ENCODE measurements at places on chromosomes 5 and 9.

- no peak for DNase-seq
Measured at GRCh38 chr5:21195145-21195544, 1207.1 kb upstream of the CDH18 start.

DNA sequence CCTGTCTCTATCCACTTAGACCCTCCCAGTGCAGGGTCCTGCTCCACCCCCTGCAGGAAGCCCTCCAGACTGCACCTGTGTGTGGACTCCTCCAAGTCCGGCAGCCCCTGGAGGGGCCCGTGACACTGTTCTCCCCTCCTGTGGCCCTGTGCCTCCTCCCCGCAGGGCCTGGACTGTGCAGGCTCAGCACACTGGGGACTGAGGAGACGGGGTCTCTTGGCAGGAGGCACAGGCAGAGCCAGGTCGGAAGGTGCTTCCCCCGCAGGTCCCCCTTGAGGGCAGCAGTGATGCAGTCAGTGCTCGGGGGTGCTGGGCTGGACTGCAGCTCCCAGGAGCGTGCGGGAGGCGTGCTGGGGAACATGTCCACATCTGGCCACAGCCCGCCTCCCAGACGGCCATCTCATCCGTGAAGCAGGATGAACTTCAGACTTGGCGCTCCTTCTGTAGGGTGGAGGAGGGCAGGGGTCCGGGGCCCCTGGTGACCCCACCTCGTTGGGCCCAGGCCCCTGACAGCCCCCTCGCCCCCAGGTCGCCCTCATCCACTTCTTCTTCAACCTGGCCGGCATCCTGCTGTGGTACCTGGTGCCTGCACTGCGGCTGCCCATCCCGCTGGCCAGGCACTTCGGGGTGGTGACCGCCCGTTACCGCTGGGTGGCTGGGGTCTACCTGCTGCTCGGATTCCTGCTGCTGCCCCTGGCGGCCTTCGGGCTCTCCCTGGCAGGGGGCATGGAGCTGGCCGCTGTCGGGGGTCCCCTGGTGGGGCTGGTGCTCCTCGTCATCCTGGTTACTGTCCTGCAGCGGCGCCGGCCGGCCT is 4.9 kb downstream of the SLC34A3 start:
- no peak for DNase-seq

DNA sequence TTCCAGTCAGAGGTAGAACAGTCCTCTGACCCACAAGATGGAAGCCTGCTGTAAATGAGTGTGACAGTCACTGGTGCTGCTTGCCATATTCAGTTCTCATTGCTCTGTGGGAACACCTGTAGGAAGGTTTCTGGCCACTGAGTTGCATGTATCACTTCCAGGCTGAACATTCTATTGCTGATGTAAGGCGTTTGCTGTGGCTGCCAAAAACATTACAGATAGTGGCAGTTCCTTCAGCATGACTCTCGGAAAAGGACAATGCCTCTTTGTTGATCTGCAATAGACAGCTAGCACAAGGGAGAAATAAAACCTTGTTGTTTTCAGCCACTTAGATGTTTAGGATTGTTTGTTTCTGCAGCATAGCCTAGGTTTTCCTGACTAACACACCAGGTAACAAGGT is 217.2 kb downstream of the AGTPBP1 start:
- DNase-seq = peak; percentile 10

DNA sequence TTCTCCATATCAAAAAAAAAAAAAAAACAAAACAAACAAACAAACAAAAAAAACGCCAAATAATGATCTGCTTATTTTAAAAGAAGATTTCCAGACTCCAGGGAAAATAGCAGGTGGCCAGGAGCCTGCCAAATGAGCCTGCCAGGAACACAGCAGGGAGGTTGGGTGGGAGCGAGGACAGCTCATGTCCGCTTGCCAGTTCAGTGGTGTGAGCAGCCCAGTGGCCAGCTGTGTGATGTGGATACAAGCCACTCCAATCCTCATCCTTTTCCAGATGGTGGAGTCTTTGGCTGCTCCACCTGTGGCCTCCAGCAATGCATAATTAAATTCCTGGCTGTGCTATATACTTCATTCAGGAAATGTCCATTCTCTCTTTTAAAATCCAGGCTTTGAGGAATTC is 1025.1 kb upstream of the C9orf72 start:
- DNase-seq = peak; percentile 6

- DNase-seq = no peak
Measured at GRCh38 chr9:18061856-18062255, 412.1 kb upstream of the ADAMTSL1 start.

- no peak for DNase-seq
Measured at GRCh38 chr5:24142341-24142740, 502.4 kb downstream of the CDH10 start.

GRCh38 chr5:431001-431710 is 11.8 kb upstream of the EXOC3 start:
- DNase-seq = peak; percentile 47

GRCh38 chr5:126972062-126972895 is 58.1 kb downstream of the MARCHF3 start:
- no peak for DNase-seq

GRCh38 chr9:5301544-5301943 is 3.0 kb downstream of the RLN2 start:
- peak; percentile 10 for DNase-seq

GRCh38 chr5:122835681-122836080 is 9.7 kb upstream of the SNX24 start:
- DNase-seq = no peak

- DNase-seq = no peak
Measured at GRCh38 chr5:131363811-131364506, 100.1 kb downstream of the CDC42SE2 start.

DNA sequence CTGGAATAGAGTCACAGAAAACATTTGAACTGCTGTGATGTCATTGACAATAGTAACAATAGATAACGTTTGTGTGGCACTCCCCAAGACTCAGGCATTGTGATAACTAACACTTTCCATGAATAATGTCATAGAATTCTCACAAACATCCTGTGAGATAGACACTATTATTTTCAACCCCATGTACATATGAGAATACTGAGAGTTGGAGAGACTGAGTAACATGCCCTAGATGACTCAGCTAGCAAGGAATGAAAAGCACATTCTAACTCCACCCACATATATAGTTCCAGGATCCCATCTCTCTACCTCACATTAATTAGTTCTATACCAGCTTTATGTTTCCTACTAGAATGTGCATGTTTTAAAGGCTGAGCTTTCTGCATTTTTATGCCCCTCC is 71.4 kb downstream of the ASTN2 start:
- DNase-seq = peak; percentile 42

GRCh38 chr9:78713614-78714405 is 416.9 kb downstream of the PSAT1 start:
- peak; percentile 75 for DNase-seq

DNA sequence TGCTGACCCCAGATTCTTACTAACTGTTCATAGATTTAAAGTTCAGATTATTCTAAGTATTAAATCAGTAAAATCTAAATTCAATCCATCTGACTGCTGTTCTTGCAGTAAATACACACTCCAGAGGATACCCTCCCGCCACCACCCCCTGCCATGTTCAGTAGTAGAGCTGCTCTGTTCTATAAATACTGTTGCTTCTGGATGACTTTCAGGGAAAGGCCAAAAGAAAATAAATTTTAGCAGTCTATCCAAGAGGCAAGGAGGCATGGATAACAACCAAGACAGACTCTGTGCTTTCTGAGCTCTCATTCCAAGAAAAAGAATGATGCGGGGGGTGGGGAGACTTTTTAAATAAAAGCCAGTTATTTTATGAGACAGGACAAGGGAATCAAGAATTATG is 115.1 kb downstream of the ADAMTS6 start:
- no peak for DNase-seq

GRCh38 chr9:23438299-23438907 is 387.6 kb downstream of the ELAVL2 start:
- no peak for DNase-seq

DNA sequence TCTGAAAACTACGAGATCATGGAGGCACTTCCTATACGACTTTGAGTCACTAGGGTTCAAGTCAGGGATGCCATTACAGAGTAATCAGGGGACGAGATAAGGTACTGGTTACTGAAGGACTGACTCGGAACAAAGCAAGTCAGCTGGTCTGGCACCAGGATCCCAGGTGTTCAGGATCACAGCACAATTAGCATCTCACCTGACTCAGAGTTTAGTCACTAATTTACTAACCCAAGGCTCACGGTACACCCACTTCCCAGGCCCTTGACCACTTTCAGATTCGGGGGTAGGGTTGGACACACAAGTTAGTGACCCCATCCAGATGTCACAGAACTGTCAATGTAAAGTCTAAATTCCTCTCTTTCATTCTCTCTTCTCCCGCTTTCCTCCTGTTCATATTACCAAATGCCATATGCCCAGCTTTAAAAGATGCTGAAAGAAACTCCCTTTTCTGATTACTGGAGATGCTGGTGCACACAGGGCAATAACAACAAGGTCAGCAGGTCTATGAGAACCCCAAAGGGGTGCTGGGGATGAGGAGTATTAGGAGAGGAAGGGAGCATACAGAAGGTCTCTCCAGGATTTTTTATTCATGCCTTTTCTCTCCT is 657.8 kb downstream of the TLE1 start:
- peak; percentile 27 for DNase-seq

- no peak for DNase-seq
Measured at GRCh38 chr9:137452006-137452760, 7.0 kb downstream of the NSMF start.

GRCh38 chr9:129323376-129323998 is 145.4 kb upstream of the IER5L start:
- DNase-seq = no peak

DNA sequence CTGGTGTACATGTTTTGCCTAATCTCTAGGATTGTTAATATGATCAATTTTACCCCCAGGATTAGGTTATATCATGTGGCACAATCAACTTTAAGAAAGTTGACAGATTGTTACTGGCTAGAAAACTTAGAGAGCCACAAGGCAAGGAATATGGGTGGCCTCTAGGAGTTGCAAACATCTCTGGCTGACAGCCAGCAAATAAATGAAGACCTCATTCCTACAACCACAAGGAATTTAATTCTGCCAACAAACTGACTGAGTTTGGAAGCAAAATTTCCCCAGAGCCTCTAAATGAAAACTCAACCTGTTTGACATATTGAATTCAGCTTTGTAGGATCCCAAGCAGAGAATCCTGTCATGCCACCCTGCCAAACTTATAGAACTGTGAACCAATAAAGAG is 196.4 kb upstream of the PTGER4 start:
- peak; percentile 17 for DNase-seq

DNA sequence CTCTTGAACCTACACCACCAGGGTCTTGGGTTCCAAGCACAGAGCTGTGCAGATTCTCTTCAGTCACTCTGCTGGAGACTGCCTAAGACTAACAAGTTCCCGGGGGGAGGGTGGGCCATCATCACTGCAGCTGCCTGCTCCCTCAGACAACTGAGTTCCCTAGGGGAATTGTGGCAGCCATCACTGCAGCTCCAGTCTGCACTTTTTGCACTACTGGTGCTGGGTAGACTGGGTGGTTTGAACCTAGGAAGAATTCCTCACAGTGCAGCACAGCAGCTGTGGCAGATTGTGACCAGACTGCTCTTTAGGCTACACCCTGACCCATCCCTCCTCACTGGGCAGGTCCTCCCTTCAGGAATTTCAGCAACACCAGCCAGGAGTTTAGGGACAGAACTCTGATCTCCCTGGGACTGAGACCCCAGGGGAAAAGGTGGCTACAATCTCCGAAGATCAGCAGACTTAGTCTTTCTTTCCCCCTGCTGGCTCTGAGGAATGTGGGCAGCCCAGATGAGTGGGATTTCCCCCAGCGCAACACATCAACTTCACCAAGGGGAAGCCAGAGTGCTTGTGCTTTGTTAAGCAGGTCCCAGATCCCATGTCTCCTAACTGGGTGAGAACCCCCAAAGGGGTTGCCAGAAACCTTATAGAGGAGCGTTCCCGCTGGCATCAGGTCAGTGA is 30.9 kb upstream of the RGMB start:
- DNase-seq = no peak

GRCh38 chr9:125969462-125969861 is 222.3 kb downstream of the PBX3 start:
- no peak for DNase-seq

DNA sequence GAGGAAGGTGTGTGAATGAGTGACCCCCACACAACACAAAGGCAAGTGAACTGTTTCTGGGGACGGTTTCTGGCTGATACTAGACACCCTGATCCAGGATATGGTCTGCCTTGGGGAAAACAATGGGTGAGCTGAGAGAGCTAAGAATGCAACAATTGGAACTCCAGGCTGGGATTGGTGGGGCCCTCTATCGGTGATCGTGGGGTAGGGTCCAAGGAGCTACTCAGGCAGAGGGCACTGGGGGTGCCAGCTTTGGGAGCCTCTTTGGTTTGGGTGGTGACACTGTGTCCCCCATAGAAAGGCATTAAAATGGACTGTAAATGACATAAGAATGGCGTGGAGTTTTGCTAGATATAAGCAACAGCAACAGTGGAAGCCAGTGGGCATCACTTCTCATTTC is 439.1 kb downstream of the DMAC1 start:
- peak; percentile 15 for DNase-seq

DNA sequence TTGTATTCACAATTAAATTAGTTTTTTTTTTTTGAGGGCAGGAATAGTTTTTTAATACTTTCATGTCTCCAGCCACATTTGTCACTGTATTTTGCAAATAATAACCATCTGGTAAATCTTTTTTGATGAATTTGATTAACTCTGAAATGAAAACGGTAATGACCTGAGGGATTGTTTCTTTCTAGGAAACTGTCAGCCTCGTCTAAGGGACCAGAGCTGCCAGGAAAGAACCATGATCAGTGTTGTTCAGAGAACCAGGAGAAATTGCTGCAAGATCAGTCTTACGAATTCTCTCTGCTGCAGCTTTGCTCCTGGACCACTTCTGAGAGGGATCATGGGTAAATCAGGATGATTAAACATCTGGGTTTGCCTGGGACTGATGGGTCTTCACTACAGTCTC is 114.5 kb upstream of the TAF11L2 start:
- no peak for DNase-seq

- DNase-seq = peak; percentile 61
Measured at GRCh38 chr9:85900504-85901201, 40.3 kb upstream of the NAA35 start.

GRCh38 chr9:125950880-125951471 is 203.8 kb downstream of the PBX3 start:
- DNase-seq = no peak

- DNase-seq = no peak
Measured at GRCh38 chr5:150593593-150593992, 46.9 kb upstream of the SYNPO start.

GRCh38 chr9:11931109-11931508 is 762.1 kb upstream of the TYRP1 start:
- peak; percentile 77 for DNase-seq

DNA sequence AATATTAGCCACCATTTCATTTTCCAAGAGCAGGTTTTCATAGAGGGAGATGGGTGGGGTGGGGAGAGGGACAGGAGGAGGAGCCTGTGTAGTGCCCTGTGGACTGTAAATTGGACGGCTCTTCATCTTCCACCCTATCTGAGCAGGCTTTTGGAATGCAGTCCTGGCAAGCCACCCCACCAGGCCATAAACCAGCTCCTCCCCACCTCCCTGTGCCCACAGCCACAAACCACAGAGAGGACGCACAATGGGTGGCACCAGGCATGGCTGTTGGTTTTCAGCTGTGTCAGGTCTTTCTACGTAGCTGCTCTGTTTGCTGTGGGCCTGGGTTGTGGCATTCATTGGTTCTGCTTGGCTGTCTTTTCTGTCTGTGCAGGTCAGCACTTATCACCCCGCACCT is 58.0 kb downstream of the PLAC8L1 start:
- DNase-seq = no peak

GRCh38 chr5:147391781-147392180 is 118.1 kb downstream of the DPYSL3 start:
- DNase-seq = peak; percentile 77

All from HT1080 (cell line).